ENCODE measurements at places on chromosomes 5 and 9. TPM values are rescaled to one million over a fixed set of nuclear protein-coding genes. Genes with fewer than 3 reads are reported as not detected.

The PCDHGA12 gene
- total RNA-seq: 6.3 TPM

The RASGEF1C gene
- total RNA-seq: not detected

The RXRA gene
- total RNA-seq: 103 TPM

The TAS2R1 gene
- not detected for total RNA-seq

The KCTD16 gene
- total RNA-seq: 0.22 TPM

The PKD2L2 gene
- not detected for total RNA-seq

The RETREG1 gene
- 9.0 TPM for total RNA-seq

The FOXD4L5 gene
- total RNA-seq: 0.39 TPM

The FAXDC2 gene
- 28.9 TPM for total RNA-seq

The TMC1 gene
- total RNA-seq: not detected

The UTP15 gene
- 14.5 TPM for total RNA-seq

The IFNK gene
- total RNA-seq: not detected

The STK32A gene
- 1.0 TPM for total RNA-seq

The PCDHA13 gene
- 0.79 TPM for total RNA-seq

The RNF183 gene
- 0.35 TPM for total RNA-seq

The CDH9 gene
- total RNA-seq: not detected

The GABRA1 gene
- total RNA-seq: not detected

The TAF1L gene
- 0.14 TPM for total RNA-seq

The LRRC19 gene
- not detected for total RNA-seq

The MEGF9 gene
- total RNA-seq: 56.3 TPM

The MARCOL gene
- not detected for total RNA-seq

The HMMR gene
- 10.4 TPM for total RNA-seq

The TAF11L10 gene
- not detected for total RNA-seq

The MORN5 gene
- total RNA-seq: not detected

The VLDLR gene
- 7.3 TPM for total RNA-seq

The SLC46A2 gene
- total RNA-seq: 0.88 TPM

The RNF180 gene
- total RNA-seq: 12.4 TPM

The HMCN2 gene
- 0.19 TPM for total RNA-seq

The TMEM203 gene
- total RNA-seq: 32.3 TPM

The SLC6A3 gene
- total RNA-seq: 0.18 TPM

The PCDHGB4 gene
- total RNA-seq: 3.9 TPM

The SLC4A9 gene
- total RNA-seq: 0.54 TPM

The PCDHA1 gene
- not detected for total RNA-seq

The NANS gene
- total RNA-seq: 87.3 TPM

The SIT1 gene
- 24.2 TPM for total RNA-seq

The NR2F1 gene
- 9.6 TPM for total RNA-seq

The CYSRT1 gene
- 0.94 TPM for total RNA-seq

The TPD52L3 gene
- total RNA-seq: not detected

The CCNB1 gene
- total RNA-seq: 22.6 TPM

The CCDC192 gene
- total RNA-seq: not detected

The ACTBL2 gene
- not detected for total RNA-seq

The FIBCD1 gene
- not detected for total RNA-seq

The SPATA9 gene
- 0.95 TPM for total RNA-seq

The HSPB3 gene
- not detected for total RNA-seq

The SRD5A1 gene
- 7.1 TPM for total RNA-seq

The SLC34A1 gene
- not detected for total RNA-seq

The PCDHGB2 gene
- total RNA-seq: 3.4 TPM

The PRDM9 gene
- total RNA-seq: not detected

The ITGA2 gene
- 21.6 TPM for total RNA-seq

The DBH gene
- total RNA-seq: 0.57 TPM

The C5orf46 gene
- not detected for total RNA-seq
